ENCODE measurements at places on chromosomes 13 and 19.
A peak's percentile ranks its signal among the peaks of the same experiment; 100 is the strongest.

- DNase-seq, result no peak
These were observed 11.5 kb upstream of the MICU2 start for GRCh38 chr13:21615427-21615826.

DNA sequence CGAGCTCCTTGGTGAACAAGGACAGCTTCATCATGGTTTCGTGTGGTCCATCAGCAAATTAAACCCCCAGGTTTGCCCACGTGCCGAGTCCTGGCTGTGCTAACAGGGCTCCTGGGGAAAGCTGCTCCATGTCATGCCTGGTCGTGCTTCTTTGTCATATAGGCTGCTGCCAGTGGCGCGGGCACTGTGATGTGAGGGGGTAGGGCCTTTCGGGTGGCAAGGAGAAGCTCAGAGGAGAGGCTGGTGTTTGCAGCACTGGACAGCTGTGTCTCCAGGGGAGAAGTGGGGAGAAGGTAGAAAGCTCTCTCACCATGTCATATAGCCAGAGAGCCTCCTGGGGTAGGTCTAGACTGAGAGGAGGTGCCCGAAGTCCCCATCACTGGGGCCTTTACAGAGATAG is 13.3 kb downstream of the VSTM2B start:
- no peak for DNase-seq

- DNase-seq, result no peak
These were observed 316.3 kb upstream of the KLF12 start for GRCh38 chr13:74450525-74450845.

DNA sequence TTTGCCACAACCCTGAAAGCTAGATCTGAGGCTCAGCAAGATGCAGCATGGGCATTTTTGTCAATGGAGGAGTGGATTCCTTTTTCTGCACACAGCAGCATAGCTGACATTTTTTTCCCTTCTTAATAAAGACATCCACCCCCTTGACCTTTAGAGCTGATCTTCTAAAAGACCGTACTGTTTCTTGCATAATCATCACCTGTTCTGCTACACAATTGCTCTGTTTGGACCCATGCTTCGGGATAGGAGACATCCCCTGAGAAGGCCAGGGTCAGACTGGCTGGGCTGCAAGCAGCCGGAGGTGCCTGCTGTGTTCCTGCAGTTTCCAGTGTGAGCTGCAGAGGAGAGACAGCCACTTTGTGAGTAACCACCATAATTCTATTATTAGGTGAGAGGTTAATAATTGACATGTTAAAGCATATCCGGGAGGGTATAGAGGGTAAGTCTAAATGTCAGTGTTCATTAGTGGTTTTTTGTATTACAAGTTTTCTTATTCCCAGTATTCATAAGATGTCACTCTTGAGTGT is 108.5 kb upstream of the C1QTNF9B start:
- no peak for DNase-seq

GRCh38 chr13:29619995-29620394 is 24.5 kb upstream of the SLC7A1 start:
- DNase-seq, result no peak

DNA sequence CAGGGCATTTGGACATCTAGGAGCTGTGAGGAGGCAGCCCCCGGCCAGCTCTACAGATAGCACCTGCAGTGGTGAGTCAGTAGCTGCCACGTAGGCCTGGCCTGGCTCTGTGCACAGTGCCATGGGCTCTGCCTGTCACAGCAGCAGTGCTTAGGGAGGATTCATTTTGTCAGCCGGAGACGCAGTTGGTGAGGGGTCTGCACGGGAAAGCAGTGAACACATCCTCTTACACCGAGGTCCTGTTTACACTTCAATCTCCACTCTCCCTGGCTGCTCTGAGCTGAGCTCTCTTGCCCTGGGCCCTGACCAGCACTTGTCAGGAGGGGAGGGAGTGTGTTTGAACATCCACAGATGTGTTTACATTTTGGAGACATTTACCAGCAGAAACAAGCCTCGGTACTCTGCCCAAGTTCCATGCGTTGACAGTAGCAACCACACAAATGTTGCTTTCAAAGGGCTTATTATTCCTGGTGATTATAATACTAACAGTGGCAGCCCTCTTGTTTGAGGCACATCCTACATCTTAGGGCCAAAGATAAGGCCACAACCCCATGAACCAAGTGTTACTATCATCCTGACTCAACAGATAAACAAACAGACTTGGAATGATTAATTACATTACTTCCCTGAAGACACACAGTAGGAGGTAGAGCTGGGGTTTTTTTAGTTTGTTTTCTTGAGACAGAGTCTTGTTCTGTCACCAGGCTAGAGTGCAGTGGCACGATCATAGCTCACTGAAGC is 148.9 kb downstream of the USP12 start:
- no peak for DNase-seq

GRCh38 chr19:50921426-50922316 is 10.5 kb upstream of the KLK4 start:
- DNase-seq, result peak; percentile 86

- no peak for DNase-seq
These were observed 6.5 kb upstream of the ZNF726 start for GRCh38 chr19:23908165-23908564.

DNA sequence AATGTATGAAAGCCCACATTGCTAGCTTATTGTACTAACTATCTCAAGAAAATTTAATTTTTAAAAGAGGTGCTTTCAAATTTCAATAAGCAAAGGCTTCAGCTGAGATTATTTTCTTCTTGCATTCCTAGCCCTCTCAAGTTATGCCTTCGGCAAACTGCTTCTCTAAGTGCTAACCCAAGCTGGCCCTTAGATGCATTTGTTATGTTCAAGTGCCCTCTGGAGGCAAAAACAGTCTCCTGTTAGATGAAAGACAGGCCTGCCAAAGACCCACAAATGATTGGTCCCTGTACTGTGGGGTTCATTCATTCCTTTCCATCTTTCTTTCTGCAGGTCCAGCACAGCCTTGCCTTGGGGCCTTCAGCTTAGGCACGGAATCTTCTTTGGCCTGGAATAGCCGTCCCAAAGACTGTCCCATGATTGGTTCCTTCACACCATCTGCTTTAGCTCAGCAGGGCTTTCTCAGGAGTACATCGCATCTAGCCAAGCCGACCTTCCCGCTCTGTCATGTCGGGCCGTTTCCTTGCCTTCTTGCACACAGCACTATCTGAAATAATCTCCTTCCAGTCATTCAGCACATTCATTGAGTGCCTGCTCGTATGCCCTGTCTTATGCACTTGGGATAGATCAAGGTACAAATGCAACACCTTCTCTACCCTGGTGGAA is 26.4 kb upstream of the TPTE2 start:
- DNase-seq, result no peak
